ENCODE measurements at places on chromosomes 1 and 21.

- no peak for DNase-seq
These were observed 29.6 kb upstream of the RGS1 start for GRCh38 chr1:192545896-192546521.

DNA sequence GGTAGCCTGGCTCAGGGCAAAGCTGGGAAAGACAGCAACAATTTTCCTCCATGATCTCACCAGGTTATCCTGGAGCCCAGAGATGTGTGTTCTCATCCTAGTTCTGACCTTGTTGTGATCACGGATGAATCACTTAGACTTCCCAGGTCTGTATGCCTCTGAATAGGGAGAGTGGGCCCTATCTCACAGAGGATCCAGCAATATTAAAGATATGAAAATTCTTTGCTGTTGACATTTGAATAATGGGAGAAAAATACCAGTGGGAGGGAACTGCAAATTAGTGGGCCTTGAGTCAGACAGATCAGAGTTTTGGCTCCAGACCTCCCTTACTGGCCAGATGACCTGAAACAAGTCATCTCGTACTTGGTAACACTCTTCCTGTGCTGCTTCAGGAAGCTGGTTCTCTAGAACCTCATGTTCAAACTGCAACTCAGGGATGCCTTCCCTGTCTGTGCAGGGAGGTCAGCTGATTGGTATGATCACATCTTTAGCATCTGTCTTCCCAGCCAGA lies 32.8 kb upstream of the RNF19B start:
- no peak for DNase-seq

DNA sequence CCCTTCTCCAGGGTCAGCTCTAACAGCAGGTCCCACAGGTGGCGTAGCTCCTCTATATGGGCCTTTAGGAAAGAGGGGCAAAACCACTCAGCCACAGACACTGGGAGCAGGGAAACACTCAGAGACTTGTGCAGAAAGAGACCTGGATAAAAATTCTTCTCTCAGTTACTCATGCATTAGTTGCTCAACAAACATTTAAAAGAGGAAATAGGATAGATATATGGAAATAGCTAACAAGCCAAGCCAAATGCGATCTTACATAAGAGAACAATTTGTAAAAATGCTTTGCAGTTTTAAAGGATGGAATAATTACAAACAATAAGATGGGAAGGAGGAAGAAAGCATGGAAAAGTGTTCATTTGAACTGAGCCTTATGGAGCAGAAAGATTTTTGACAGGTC lies 4.9 kb downstream of the SPTA1 start:
- no peak for DNase-seq

- DNase-seq, result no peak
These were observed 43.0 kb downstream of the SLC19A1 start for GRCh38 chr21:45499201-45499750.

DNA sequence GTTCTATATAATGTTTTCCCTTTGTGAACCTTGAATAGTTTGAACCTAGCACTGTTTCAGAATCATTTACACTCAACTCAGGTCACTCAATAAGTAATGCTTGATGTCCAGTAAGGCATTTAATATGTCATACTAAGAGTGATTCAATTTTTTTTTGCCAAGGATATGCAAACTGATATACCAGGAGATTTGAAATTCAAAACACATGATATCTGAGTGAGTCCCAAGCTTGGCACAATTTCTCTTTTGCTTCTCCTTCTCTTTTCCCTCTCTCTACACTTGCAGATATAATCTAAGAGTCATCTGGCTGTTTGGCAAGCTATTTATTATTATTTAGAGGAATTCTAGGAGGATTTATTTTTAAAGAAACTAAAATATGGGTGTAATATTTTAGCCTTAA lies 61.6 kb upstream of the SPAG17 start:
- DNase-seq, result no peak

DNA sequence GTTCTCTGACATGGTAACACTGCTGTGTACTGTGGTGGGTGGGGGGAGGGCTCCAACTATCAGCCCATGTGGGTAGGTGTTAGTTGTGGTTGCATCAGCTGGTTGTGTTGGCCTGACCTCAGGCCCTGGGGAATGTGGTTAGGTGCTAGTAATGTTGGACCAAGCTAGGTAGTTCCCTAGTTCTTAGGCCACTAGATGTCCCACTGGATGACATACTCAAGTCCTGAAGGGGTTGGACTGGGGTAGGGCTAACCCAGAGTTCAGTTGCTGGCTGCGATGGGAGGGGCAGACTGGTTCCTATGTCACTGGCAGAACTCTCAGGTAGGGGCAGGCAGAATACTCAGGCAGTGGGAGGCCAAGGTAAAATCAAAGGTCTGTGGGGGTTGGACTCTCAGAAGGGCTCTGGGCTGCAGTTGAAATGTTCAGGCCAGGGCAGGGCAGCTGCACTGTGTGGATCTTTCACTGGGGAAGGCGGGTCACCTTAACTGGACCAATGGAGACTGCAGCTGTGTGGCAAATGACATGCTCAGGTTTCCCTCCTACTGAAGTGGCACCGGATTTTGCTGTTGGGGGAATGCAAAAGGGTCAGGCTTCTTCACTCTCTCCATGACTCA lies 870.7 kb downstream of the LRRIQ3 start:
- DNase-seq, result no peak

DNA sequence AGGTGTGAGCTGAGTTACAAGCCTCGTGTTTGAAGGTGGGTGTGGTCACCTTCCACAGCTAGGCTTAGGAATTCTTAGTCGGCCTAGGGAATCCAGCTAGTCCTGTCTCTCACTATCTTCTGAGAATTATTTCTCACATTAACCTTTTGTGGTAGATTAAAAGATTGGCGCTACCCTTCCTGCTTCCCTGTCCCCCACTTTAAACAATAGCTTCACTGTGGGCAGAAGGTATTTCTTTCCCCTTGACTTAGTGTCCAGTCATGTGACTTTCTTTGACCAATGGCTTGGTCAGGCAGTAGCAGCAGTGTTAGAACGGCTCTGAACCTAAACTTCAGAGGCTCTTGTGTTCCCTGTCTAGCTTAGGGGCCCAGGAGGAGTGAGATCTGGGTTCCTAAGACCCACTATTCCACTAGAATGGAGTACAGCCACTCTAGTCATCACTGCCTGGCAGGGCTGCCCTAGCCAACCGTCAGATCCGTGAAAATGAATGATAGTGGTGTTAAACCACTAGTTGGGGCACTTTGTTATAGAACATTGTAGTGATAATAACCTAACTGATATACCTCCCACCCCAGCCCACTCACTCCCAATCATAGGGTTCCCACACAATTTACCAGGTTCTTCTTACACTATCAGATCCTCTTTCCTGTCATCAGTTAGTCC lies 13.9 kb upstream of the C1orf141 start:
- DNase-seq, result no peak

DNA sequence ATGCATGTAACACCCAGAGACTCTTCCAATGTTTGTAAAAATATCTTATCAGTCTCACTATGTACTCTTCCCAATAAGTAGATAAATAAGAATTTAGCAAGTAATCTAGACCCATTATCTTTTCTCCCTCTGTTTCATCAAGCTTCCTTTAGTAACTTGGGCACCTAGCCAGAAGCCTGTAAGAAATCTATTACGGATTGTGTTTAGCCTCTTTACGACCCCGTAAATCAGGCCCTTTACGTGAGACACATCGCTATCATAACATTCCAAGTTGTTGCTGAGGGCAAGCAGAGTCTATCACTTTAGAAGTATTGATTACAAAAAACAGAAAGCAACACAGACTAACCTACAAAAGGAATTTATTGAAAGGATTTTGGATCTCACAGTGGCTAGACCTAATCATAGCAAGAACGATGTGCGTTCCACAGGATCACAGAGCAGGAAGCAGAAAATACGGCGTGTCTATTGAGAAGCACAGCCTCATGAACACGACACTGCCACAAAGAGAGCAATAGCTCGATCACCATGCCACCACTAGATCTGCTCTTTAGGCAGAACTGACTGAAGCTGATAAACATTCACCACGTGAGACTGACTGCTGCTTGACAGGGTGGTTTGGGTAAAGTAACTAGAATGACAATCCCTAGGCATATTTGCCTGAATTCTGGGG lies 922.1 kb downstream of the AMY1C start:
- no peak for DNase-seq

DNA sequence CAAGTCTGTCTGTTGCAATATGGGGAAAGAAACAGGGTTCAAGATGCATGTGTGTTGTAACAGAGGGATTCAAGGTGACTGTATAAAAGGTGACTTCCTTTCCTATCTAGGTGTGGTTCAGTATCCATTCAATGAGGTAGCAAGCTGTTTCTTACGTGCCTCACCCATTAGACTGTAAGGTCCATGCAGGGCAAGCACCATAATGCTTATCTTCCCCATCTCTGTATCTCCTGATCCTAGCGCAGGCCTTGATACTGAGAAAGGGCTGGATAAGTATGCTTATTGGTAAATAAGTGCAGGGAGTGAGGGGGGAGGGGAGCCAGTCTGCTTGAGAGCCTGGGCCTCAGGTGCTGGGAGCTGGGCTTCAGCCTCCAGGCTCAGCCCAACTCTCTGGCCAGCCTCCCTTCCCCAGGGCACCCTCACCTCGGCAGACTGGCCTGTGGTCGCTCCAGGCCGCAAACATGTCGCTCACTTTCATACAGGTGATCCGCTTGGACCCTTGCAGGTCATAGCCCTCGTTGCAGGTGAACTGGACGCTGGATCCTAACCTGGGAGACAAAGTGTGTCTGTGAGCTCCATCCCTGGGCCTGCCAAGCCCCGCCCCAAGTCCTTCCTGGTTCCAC lies 44.5 kb upstream of the HMGB4 start:
- DNase-seq, result no peak

DNA sequence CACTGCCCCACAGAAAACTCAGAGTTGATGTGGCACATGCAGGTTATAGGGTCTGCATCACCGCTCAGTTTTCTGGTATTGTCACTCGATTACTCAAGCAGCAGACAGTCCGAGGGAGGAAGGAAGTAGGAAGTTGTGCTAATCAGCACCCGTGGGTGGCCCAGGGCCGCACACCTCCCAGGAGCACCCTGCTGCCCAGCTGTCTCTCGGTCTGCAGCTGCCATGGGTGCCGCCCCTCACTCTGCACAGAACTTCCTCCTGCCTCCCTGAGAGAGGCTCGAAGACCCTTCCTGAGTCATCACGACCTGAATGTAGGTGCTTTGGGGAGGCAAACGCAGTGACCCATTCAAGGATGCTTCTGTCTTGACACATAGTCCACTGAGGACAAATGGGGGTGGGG lies 4.2 kb upstream of the TFF3 start:
- no peak for DNase-seq

DNA sequence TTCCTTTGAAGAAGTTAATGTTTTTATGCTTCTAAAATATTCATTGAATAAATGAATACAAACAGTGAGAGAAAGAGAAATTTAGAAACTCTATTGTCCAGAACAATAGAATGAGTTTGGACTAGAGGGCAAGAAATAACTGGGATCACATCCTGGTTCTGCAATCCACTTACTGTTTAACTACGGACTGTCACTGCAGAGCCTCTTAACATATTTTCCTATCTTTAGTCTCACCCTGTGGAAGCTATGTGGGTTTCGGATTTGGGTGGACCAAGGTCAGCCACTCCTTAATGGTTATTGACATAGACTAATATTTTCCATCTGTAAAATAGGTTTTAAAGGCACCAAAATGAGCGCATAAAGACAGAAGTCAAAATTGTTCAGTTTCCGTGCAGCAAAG lies 116.6 kb downstream of the UBE2U start:
- DNase-seq, result no peak

GRCh38 chr1:180617774-180618395 lies 13.9 kb upstream of the XPR1 start:
- no peak for DNase-seq

DNA sequence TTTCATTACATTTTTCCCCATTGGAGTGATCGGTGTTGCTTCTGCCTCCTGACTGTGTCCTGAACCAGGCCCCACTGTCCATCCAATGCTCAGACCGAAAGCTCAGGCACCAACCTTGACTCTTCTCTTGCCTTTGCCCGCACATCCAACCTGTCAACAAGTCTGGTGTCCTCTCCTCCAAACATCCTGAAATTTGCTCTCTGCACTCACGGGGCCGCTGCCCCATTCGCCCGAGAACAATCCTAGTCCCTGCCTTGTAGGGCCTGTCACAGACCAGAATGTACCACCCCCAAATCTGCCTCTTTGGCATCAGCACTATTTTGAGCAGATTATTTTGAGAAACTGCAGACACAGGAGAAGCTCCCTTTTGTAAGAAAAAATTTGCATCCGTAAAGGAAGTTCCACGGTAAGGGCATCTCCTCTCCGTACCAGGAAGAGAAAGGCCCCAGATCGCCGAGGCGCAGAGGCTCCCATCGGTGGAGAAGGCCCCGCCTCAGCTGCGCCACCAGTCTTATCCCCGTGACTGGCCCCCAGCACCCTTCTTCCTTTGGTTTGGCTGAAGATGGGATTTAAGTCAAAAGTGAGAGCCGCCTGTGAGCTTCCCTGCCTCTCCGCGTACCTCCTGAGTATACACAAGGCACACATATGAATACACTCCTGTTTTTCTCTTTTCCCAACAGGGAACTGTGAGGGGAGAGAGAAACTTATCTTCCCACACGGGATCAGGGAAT lies 7.1 kb downstream of the MORN1 start:
- no peak for DNase-seq
